Fibroblast of skin of scalp (primary cell): ENCODE measurements at places on chromosomes 12 and 14.
A peak's percentile ranks its signal among the peaks of the same experiment; 100 is the strongest.

DNA sequence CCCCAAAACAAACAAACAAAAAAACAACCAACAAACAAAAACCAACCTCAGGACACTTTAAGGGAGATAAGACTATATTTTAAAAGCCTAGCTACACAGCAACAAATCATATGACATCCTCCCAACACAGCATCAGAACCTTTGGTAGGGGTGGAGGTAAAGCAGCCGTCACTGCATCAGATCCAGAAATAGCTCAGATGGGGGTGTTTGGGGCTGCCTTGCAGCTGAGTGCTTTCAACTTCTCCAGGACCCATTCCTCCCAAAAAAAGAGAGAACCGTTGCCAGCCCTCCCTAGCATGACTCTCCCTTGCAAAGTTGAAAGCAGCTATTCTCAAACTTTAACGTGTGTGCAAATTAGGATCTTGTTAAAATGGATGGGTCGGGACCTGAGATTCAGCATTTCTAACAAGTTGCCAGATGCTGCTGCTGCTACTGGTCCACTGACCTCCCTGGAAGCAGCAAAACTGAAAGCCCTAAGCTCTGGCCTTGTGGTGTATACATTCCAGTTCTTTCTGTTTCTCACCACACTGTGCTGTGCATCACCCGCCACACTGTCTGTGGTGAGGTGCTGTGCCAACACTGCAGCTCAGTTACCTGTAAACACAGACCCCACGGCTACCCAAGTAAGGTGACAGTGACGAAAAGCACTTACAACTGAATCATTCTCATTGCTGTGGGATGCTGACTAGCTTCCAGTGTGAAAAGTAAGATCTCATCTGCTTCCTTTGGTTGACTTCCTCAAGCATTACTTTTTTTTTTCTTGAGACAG lies 54.0 kb downstream of the SLC38A1 start:
- DNase-seq, result no peak

DNA sequence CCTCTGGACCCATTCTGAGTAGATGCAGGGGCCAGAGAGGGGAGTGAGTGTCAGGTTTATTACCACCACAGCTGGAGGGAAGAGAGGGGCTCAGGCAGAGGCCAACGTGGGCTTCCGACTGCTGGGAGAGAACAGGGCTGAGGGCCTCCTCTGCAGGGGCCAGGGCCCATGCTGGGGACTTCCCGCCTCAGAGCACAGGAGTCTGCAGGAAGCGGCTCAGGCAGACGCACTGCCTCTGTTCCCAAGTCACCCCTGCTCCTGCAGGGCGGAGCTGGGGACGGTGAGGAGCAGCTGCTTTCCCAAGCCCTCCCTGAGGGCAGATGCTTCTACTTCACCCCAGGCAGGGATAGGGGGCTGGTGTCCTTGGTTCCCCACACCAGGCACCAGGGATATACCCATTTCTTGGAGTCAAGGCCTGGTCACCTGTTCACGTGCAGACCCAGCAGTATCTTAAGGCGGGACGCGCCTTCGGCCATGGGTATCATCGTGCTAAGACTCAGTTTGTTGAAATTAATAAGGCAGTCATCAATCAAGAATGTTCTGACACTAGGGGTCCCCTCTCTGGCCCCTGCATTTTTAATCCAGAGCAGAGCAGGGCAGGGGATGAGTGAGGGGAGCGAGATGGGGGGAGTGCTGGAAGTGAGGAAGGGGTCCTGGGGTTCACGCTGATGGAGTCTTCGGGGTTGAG lies 100.0 kb downstream of the PIWIL1 start:
- no peak for DNase-seq

DNA sequence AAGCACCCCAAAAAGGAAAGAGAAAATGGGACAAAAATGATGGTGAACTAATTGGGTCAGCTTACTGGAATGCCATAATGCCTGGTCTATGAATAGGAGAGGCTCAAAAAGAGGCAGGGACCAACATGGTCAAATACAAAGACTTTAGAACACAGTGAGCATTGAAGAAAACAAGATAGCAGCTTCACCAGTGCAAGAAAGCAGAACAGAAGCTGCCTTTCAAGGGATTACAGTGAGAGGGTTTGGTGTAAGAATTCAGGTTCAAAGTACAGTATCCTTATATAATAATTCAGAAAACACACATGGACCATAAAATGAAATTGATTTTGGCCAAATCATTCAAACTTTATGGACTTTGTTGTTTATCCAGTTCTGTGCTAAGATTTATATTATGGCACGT lies 162.1 kb downstream of the NAV3 start:
- DNase-seq, result no peak

DNA sequence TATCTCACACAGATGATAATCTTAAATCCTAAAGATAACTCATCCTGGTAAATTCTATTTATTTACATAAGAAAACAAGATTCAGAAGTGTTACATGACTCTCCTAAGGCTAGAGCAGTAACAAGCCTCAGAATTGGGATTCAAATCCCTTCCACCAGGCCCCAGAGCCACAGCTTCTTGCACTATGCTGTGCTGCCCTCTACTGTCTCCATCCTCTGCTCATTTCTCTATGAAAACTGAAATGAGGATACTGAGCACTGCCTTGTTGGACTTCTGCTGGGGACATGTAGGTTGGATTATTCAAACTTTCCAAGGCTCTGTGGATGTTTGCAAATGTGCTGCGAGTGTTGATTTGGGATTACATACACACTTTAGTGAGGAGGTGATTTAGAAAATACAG lies 23.5 kb upstream of the C12orf50 start:
- DNase-seq, result peak; percentile 42

DNA sequence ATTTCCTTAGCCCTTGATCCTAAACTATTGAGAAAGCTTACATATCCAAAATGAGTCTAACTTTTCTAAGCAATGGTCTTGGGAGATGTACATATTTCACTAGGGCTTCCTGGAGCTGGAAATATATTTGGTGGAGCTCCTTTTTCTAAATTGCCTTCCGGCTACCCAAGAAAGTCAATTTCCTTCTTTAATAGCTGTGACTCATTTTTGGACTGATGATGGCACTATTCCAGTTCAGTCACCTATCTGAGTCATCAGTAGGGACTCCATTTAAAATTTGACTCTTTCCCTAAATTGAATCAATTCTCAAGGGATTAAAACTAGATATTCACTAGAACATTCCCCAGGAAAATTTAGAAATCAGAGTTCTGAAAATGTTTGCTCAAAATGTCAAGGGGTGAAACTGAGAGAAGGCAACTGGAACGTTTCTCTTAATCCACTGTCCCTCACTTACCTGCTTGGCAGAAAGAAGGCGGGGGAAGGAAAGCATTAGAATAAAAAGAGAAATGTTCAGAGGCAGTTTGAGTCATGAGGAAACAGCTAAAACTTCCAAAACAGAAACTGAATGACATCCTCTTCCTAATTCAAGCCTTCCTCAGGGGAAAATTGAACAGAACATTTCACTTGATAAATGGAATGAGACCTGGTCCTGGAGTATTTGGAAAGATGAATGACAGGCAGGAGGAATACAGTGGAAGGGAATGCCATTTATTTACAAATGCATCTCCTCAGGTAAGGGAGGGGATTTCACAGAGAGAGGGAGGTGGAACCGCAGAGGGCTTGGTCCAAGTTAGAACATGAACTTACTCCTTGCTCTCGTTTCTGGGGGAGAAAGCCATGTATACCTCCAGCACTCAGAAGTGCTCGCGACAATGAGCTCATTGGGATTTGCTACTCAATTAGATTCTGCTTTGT lies 91.2 kb downstream of the RGS6 start:
- no peak for DNase-seq

GRCh38 chr14:51663783-51664326 lies 12.1 kb downstream of the FRMD6 start:
- no peak for DNase-seq

- DNase-seq, result no peak
Measured at GRCh38 chr14:106493962-106494823, 967.8 kb downstream of the TMEM121 start.

DNA sequence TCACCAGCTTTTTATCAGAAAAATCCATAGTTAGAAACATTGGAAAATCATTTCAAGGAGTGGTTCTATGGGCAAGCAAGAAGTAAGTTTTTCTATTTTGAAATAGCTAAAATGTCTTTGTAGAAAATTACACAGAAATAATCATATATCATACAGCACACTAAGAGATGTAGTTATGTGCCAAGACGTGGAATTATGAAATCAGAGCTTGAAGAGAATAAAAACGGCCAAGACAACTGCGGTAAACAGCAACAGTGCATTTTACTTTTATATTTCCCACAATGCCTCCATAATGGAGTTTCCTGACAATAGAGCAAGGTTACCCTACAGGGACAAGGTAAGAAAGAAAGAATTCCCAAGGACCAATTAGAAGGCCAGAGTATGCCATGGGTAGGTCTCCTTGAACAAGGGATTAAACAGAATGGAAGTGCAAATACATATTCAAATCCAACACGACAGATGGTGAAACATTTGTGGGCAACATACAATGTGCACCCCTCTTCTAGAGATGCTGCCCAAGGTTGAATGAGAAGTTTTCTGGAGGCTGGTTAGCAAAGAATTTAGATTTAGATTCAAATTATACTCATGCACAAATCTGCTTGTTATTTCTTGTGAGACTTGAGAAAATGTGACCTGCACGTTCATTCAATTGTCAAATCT lies 76.1 kb upstream of the BTG1 start:
- DNase-seq, result no peak

DNA sequence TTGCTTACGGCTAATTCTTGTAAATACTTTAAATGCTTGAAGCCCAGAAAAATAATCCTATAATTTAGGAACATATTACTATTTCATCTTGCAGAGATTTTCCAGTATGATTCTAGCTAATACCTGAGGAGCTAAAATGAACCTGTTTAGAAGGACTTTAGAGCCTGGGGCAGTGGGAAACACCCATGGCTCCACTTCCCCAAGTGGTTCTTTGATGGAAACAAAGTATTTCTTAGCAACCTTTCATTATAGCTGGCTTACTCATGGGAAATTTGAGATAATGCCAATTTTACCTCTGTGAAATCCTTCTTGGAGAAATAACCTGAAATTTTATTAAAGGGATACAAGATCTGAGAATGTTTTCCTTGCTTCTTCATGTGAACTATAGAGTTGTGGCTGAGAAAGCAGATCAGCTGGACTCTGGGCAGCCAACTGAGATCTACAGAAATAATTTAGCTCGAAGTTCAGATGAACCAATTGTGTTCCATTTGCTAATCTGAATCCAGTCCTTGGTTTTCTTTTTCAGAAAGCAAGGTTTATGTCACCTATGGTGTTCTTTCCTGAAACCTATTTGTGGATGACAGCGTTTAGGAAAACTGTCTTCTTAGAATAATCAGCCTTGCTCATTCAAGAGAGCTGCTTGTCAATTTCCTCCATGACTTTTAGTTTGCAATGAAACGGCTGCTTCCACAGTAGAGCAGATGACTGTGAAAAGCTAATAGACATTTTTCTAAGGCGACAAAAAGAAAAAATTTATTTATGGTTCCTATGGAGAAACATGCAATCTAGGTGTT lies 141.8 kb upstream of the CPM start:
- no peak for DNase-seq

DNA sequence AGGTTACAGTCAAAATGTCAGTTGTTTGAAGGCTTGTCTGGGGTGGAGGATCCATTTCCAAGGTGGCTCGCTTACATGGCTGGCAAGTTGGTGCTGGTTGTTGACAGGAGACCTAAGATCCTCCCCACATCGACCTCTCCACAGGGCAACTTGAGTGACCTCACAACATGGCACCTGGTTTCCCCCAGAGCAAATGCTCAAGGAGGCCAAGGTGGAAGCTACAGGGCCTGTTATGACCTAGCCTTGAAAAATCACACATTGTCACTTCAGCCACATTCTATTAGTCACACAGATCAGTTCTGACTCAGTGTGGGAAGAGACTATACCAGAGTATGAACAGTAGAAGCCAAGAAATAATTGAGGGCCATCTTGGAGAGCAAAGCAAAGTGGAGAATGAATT lies 11.3 kb upstream of the GNG2 start:
- no peak for DNase-seq

DNA sequence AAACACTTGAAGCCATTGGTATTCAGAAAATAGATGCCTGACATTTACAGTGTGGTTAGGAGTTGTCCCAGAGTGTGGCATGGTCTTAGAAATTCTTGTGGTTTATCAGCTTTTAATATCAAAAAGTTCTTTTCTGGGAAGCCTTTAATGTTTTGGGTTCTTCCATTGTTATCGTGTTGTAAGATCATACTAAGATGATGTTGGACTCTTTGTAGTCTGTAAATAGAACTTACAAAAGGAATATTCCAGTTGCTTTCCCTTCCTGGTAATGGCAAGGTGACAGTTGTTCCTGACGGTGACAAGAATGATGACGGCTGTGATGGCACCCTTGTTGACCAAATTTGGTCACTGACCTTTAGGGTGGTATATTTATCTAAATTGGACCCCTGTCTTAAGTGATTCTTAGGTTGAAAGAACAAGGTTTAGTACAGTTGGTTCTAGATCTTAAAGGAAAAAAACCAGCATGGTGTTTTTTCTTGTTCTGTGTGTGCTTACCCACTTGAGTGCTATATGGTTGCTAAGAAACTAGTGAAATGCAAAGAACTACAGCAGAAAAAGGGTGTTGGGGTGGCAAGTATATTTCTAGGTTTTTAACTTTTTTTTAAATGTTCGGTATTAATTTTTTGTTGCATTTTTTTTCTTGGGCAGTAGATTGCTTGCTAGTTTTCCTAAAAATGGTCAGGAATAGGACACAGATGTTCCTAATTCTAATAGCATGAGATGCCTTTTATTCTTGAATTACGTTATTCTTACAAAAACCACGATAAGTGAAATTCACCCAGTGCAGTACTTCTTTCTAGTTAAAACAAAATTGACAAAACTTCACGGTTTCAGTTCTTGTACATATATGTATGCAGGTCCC lies 2.1 kb downstream of the ATP2A2 start:
- peak; percentile 41 for DNase-seq

GRCh38 chr12:76587428-76588178 lies 28.0 kb upstream of the OSBPL8 start:
- no peak for DNase-seq

DNA sequence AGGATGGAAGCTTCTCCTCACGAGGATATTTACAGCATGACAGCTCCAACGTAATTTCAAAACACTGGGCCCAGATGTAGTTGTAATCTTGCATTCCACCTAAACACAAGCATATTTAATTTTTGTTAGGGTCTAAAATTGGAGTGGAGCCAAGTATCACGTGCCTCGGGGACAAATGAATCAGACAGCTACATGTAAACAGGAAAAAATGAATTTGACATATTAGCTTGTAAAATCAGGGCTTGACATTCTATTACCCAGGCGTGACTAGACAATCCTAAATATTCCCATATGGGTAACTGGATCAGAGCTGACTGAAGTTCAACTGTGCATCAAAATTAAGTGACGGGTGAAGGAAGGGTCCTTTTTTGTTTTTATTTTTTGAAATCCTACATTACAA lies 59.0 kb downstream of the MDM2 start:
- DNase-seq, result no peak

- DNase-seq, result no peak
Measured at GRCh38 chr14:104858811-104859426, 6.1 kb upstream of the CEP170B start.

GRCh38 chr12:131833896-131834641 lies 5.9 kb downstream of the MMP17 start:
- DNase-seq, result no peak

DNA sequence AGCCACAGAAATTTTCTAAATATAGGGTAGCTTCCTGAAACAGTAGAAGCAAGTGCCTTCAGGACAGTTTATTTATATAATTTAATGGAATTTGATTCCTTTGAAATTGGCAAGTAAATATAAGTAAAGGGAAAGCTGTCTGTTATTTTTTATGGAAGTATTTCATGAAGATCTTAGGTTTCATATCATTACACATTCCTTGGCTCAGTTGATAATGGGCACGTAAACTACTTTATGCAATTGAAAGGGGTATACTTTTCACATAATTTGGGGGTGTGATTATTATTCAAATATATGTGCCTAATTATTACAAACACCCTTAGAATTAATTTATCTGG lies 71.1 kb upstream of the RAP1B start:
- no peak for DNase-seq

GRCh38 chr12:52046859-52047258 lies 4.4 kb upstream of the NR4A1 start:
- no peak for DNase-seq
